ENCODE measurements at places on chromosomes 16 and 17.
A peak's percentile ranks its signal among the peaks of the same experiment; 100 is the strongest.

DNA sequence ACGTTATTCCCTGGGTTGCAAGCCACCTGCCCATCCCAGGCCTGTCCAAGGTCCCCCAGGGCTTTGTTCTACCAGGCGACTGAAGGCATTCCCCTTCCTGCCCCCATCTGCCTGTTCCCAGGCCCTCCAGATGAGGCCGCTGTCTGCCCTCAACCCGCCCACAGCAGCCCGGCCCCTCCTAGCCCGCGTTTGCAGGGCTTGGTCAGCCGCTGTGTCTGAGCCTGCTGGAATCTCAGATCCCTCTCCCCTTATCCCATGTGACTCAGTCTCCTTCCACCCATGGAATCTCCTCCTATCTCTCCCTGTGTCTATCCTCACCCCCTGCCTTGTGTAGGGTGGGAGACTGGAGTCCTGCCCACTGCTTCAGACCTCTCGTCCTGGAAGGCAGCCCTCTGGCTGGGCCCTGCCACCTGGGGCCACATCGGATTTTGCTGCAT lies 186.0 kb upstream of the TNRC6C start:
- no peak for DNase-seq

GRCh38 chr16:53085931-53086421 lies 31.2 kb downstream of the CHD9 start:
- DNase-seq: peak; percentile 73

GRCh38 chr16:3859889-3860288 lies 20.6 kb downstream of the CREBBP start:
- peak; percentile 53 for DNase-seq

DNA sequence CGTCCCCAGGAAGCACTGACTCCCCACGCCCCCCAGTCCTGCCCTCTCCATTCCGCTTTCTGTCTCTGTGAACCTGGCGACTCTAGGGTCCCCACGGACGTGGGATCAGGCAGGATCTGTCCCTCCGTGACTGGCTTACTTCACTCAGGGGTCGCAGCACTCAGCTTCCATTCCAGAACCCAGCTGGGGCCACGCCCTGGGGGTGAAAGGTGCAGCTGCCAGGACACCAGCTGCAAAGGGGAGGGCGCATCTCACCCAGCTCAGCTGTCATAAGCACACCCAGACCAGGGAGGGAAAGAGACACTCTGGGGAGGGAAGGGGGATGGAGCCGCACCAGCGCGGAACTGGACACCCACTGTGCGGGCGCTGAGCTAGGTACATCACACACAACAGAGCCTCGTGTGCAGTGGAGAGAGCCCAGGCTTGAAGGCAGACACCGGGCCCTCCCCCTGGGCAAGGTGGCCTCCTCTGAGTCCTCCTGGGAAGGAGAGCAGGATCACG lies 18.5 kb upstream of the HEXD start:
- no peak for DNase-seq

DNA sequence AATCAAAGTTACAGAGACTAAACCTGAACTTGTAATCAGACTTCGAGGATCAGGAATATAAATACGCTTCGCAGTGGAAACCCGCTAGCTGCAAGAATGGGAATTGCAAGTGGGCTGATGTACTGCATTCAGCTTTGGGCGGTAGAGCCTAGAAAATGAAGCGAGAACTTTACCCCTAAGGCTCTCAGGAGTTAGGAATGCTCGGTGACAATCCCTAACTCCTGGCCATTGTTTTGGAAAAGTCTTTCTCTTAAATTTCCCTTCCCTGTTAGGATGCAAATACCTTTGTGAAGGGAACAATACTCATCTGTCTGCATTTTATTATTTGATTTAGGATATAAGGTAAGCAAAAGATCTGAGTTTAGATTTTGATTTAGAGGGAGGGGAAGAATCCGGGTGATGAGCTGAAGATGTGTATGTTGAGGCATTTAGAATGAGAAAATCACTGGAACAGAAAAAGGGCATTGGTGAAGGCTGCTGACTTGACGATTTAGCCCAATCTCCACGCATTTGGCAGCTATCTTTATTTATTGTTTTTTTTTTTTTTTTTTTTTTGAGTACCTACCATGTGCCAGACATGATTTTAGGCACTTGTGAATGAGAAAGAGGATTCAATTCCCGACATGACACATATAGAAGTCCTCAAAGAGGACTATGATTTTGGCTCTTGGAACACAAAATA lies 2.2 kb upstream of the TOX3 start:
- no peak for DNase-seq

DNA sequence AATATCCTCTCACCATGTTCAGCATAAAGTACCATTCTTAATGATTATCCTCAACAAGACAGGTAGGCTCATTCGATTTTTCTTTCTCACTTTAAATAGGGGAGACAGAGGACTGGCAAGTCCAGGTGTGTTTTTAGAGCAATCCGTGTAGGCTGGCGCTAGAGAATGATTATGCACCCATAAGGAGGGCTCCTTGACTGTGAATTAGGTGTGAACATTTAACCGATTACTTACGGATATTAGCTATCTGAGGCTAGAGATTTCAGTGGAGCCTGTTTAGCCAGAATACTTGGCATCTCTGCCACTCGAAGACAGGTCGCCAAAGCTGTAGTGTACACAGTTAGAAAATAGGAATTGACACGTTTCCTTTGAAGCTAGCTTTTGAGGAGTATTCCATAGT lies 1.9 kb downstream of the SEC14L1 start:
- DNase-seq: no peak

- peak; percentile 57 for DNase-seq
Observed at GRCh38 chr17:3012926-3013581, 50.4 kb downstream of the OR1D5 start.

- no peak for DNase-seq
Observed at GRCh38 chr17:34723875-34724274, 144.5 kb downstream of the TMEM132E start.

DNA sequence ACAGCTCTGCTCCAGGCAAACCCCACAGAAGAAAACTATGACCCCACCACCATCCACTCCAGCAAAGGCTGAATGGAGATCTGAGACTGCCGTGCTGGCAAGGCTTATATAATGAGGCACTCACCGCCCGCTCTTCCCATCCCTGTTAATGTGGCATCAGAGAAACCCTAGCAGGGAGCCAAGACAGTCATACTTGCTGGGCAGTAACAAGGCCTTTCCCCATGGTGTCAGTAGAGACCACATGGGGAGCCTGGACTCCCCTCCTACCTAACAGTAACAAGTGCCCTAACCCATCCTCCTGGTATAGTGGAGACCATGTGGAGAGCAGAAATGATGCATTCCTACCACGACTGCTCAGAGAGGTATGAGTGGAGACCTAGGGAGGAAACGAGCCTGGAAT lies 235.2 kb downstream of the C16orf78 start:
- no peak for DNase-seq

GRCh38 chr16:27980919-27981700 lies 82.4 kb downstream of the GSG1L start:
- peak; percentile 95 for DNase-seq

- DNase-seq: peak; percentile 6
Observed at GRCh38 chr16:81841722-81842121, 62.6 kb downstream of the PLCG2 start.

GRCh38 chr17:77615703-77616253 lies 342.7 kb upstream of the TNRC6C start:
- DNase-seq: no peak

GRCh38 chr16:203246-203645 lies 23.0 kb downstream of the HBQ1 start:
- DNase-seq: no peak

- DNase-seq: no peak
Observed at GRCh38 chr17:43547659-43548256, 1.6 kb upstream of the ETV4 start.

DNA sequence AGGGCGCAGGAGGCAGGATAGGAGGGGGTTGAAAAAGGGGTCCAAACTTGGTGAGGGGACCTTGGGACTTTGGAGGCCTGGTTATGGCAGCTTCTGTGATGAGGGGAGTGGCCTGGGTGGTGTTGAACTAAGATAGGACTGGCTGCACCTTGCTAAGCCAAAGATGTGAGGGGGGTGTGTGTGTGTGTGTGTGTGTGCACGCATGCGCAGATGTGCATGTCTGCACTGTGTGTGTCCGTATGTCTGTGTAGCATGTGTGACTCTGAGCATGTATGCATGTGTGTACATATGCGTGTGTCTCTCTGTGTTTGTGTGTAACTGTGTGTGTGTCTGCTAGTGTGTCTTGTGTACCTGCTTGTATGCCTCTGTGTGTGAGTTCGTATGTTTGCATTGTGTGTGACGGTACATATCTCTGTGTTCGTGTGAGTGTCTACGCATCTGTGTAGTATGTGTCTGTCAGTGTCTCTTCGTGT lies 4.1 kb downstream of the SLC16A5 start:
- no peak for DNase-seq

DNA sequence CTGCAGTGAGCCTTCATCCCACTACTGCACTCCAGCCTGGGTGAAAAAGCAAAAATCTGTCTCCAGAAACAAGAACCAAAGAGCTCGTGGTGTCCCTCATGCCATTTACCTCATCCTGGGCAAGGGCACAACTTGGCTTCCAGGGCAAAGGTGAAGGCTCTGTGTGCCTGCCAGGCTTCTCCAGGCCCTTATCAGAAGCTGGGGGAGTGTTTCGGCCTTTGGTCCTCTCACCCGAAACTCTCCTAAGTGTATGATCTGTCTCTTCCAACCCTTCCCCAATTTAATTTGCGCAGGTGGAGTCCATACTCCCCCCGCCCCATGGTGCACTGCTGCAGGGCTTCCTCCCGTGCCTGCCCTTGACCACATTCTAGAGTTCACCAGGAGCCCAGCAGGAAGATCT lies 1.1 kb downstream of the CES2 start:
- no peak for DNase-seq

GRCh38 chr17:22266231-22266630 lies 573.9 kb downstream of the KCNJ18 start:
- peak; percentile 71 for DNase-seq

- DNase-seq: no peak
Observed at GRCh38 chr17:38693700-38694329, 11.3 kb upstream of the MLLT6 start.

GRCh38 chr17:80588702-80589383 lies 44.2 kb downstream of the RPTOR start:
- DNase-seq: no peak

- no peak for DNase-seq
Observed at GRCh38 chr17:31811101-31811500, 47.9 kb downstream of the COPRS start.

DNA sequence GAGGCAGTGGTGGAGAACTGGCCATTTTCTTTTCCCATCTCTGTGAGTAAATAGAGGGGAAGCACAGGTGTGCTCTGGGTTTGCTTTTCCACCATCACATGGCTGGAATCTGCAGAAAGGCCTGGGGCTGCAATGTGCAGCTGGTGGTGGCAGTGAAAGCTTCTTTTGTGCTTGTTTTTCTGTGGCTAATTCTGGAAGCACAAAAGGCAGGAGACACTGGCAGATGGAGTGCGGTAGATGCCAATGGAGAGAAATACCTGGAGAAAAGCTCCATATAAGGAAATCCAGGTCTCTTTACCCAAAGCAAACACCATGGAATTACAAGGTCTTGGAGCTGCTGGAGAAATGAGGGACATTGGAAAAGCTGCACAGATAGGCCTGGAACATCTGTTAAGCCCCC lies 146.9 kb downstream of the HAPSTR1 start:
- DNase-seq: no peak

DNA sequence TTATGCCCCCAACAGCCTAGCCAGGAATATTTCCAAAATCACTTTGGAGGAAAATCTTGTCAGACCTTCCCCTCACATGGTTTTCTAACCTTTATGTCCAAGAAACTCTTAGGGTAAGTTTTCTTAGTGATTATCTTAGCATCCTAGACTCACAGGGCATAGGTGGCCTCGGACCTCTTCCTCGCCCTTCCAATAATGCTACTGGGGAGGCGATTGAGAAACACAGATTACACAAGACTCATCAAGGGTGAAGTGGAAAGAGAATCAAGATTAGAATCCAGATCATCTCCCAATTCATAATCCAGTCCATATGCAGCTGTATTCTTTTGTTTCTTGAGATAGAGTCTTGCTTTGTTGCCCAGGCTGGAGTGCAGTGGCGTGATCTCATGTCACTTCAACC lies 358.4 kb upstream of the CDH5 start:
- no peak for DNase-seq

- no peak for DNase-seq
Observed at GRCh38 chr16:50988441-50988840, 162.6 kb downstream of the SALL1 start.

GRCh38 chr17:6027342-6028024 lies 42.7 kb upstream of the WSCD1 start:
- DNase-seq: no peak

DNA sequence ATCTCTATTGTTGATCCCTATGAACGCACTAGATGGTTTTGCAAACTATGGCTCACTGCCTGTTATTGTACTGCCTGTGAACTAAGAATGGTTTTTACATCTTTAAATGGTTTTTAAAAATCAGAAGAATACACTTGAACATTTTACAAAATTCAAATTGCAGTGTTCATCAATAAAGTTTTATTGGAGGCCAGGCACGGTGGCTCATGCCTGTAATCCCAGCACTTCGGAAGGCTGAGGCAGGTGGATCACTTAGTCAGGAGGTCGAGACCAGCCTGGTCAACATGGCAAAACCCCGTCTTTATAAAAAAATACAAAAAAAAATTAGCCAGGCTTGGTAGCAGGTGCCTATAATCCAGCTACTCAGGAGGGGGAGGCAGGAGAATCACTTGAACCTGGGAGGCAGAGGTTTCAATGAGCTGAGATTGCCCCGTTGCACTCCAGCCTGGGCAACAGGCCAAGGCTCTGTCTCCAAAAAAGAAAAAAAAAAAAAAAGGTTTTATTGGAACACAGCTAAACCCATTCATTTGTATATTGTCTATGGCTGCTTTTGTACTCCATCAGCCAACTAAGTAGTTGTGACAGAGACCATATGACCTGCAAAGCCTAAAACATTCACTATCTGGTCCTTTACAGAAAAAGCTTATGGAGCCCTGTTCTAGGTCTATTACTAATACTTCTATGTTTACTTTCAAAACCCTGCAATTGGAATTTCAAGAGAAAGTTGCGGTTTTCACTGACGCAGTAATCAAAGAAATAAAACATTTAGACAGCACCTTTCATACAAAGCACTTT lies 18.9 kb downstream of the IKZF3 start:
- peak; percentile 2 for DNase-seq

DNA sequence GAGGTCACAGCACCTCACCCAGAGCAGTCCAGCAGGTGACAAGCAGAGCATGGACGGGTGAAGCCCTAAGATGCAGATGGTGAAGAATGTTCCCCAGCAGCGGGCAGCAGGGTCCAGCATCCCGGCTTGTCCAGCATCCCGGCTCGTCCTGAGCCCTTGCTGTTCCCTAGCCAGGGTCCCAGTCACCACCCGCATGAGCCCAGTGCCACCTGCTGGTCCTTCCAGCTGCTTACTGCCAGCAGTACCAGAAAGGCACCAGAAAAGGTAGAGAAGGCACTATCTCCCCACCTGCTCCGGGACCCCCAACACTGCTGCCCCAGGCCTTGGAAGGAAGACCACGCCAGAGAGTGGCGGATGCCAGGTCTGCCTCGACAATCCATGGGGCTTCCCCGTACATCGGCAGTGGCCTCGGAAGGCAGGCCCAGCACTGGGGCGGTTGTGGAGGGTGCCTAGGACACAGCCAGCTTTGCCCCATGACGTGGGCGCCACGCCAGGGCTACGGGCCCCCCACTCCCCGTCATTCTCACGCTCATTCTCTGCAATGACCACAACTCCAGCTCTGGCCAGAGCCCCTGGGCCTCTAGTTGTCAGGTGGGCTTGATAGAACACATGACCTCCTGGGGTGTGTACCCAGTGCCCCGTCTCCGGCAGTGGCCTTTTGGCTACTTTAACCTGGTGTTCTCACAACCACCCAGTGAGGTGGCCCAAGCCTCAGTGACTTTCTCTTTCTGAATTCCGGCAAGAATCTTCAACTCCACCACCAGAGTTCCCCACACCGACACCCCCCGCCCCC lies 1.4 kb downstream of the CENPX start:
- peak; percentile 29 for DNase-seq

GRCh38 chr16:81956213-81956948 lies 54.9 kb downstream of the SDR42E1 start:
- no peak for DNase-seq
